ENCODE measurements at places on chromosomes 1 and 21. TPM values are rescaled to one million over a fixed set of nuclear protein-coding genes. Genes with fewer than 3 reads are reported as not detected.

The ZBED6 gene
- 13.8 TPM for total RNA-seq

The CR1L gene
- not detected for total RNA-seq

The SELE gene
- not detected for total RNA-seq

DNA sequence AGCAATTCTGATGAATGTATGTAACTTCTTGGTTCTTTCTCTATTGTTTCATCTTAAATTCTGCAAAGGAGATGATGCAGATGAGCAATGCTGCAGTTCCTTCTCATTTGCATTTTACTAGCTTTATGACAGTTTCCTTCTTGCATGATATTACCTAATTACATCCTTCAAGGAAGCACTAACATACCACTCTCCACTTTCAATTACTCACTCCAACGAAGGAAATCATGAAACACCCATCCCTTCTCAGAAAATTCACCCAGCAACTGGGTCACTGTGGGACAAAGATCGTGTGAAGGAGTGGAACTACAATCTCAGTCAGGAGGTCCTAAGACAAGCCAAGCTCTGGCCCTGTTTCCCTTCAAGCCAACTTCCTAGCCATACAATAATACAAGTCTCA is 142.3 kb downstream of the CHD1L start:
- DNase-seq: no peak

- no peak for DNase-seq
Measured at GRCh38 chr1:22592919-22593790, 29.9 kb downstream of the EPHA8 start.

DNA sequence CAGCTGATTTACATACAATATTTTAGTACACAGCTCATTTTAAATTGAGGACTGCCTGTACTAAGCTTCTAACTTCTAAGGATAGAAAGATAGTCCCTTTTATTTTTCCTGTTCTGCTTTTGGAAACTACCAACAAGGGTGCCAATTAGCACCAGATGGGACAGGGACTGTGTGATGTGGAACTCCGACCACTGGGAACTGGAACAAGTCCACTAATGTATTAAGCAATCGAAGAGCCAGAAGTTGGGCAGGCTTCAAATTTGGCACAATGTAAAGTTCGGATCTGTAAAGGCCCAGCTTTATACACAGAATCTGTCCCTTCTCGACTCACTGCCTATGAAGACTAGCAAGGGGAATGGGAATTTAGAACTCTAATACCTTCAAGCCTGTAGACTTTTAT is 149.3 kb downstream of the ZC3H11B start:
- DNase-seq: no peak

DNA sequence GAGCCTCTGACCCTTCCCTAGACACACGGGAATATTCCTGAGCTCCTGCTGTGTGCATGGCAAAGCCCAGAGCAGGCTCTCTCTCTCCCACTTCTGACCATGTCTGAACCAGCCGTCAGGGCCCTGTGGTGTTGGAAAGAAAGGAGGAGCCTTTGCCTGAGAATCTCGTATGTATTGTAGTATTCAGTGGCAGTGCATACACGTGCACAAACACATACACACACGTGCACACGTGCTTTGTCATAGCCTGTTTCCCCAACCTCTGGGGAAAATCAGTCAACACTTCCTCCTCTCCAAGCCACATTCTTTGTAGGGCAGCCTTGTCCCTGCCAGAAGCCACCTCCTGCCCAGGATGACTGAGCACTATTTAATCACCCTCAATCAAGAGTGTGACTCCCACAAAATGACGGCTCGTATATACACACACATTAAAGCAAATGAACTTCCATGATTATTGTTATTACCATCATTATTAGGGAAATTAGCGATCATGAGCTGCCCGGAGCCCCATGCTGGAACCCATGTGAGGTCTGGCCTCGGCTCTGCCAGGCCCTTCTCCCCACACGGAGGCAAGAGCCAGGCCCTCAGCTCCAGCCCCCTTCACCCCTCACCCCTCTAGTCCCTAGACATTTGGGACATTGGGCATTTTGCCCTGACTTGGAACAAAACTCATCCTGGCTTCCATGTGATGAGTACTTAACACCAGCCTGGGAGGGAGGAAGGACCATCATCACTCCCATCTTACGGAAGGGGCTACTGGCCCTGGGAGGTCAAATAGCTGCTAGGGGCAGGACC is 331.9 kb downstream of the NPHP4 start:
- no peak for DNase-seq

DNA sequence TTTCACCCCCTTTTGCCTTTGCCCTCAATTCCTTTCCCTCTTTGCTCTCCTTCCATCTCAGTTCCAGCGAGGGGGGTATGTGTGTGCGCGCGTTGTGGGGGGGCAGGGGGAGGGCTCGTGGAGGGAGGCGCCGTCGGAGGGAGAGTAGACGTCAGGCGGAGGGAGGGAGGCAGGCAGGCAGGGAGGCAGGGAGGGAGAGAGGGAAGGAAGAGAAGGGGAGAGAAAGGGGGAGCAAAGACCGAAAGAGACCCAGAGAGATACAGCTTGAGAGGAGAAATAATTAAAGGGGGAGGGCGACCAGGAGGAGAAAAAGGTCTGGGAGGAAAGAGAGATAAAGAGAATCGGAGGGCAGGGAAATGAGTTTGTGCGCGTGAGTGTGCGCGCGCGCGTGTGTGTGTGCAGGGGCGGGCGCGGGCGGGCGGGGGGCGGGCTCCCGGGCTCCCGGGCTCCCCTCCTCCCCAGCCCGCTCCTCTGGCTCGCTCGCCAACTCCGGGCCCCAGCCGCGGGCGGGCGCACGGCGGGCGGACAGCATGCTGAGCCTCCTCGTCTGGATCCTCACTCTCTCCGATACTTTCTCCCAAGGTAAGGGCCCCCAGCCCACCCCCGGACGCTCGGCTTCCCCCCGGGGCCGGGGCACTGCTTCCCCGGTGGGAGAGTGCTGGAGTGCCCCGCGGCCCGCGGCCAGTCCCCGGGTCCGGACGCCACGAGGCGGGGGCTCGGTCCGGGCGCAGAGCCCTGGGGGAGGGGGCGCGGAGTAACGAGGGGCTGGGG is at the start of gene KIRREL1:
KIRREL1 (plus strand) TSS at position 499 of the 771 bp plus-strand sequence; CDS start at position 531, 32 bp downstream.
- no peak for DNase-seq

GRCh38 chr1:107135463-107135862 is 5.4 kb upstream of the NTNG1 start:
- DNase-seq: no peak
